ENCODE measurements at places on chromosomes 5 and 9.

DNA sequence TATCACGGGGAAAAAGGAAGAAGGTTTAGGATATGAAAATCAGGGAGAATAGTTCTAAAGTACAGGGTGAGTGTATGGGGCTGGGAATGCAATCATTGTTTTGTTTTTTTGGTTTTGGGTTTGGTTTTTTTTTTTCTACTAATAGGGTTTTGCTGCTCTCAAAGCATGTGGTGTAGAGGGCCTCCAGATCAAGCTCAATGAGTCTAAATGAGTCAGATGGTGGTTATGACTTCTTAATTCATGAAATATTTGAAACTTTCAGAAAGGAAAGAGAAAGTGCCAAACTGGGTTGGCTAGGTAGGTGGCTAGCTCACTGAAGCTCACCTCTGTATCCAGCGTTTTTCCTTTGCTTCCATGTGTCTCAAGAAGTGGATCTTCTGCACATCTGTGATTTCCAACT lies 10.7 kb downstream of the OR1L8 start:
- no peak for DNase-seq

- DNase-seq: no peak
These were observed 31.5 kb upstream of the PUM3 start for GRCh38 chr9:2875218-2875977.

DNA sequence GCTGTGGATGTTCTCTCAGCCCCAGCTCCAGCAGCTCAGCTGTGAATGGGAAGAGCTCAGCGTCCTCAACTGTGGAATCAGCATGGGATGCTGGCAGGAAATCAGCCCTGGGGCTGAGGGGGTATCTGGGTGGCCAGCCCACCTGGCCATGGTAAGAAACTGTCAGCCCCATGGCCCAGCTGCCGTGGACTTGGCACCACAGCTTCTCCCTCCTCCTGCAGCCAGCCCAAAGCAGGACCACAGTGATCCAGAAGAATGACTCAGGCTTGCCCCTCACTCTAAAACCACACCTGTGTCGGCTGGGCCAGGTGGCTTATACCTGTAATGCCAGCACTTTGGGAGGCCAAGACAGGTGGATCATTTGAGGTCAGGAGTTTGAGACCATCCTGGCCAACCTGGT lies 48.0 kb downstream of the SAR1B start:
- DNase-seq: no peak

GRCh38 chr5:161372682-161373344 lies 173.7 kb downstream of the GABRB2 start:
- no peak for DNase-seq

GRCh38 chr5:169133531-169133930 lies 167.4 kb downstream of the SLIT3 start:
- DNase-seq: no peak

GRCh38 chr5:10493884-10494283 lies 52.2 kb downstream of the ROPN1L start:
- no peak for DNase-seq

DNA sequence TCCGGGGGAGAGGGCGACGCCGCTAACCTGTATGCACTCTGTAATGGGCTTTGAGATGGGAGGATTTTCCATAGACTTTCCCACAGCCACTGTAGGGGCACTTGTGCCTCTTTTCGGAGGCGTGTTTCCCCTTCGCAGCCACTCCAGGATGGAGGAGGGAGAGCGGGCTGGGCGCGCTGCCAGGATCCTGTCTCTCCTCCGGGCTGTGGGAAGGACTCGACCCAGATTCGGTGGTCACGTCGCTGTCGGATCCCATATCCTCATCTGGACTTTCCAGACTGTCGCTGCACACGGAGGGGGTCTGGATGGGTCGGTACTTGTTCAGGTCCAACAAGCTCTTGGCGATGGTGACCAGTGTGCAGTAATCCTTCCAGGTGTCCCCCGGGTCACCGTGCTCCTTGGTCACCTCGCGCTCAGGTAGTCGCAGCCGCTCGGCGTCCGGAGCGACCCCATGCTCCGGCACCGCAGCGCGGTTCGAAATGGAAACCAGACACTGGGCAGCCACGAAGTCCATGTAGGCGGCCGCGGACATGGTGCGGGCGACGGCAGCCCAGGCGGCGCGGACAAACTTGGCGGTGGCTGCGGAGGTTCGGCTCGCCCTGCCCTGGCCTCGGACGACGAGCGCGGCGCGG lies 1.5 kb downstream of the KLF9 start:
- DNase-seq: no peak

DNA sequence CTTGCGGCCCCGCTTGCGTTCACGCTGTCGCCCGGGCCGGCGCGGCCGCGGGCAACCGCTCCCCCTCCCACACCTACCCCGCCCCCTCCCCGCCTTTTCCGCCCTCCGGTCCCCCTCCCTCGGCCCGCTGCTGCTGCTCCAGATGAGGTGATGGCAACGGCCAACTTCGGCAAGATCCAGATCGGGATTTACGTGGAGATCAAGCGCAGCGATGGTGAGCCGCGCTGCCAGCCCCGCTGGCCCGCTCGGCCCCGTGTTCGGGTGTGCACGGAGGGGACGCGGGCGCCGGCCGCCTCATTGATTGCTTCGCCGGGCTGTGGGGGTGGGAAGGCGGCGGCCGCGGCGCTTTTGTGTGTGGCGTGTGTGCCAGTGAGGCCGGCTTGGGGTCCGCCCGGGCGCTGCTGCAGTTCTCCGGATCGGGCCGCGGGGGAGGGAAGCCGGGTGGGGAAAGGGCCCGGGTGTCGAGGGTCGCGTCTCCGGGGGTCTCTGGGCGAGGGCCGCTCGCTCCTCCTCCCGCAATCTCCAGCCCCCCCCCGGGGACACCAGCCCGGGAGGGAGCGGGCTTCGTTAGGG lies 403 bp downstream of the KIF2A start:
- DNase-seq: no peak

DNA sequence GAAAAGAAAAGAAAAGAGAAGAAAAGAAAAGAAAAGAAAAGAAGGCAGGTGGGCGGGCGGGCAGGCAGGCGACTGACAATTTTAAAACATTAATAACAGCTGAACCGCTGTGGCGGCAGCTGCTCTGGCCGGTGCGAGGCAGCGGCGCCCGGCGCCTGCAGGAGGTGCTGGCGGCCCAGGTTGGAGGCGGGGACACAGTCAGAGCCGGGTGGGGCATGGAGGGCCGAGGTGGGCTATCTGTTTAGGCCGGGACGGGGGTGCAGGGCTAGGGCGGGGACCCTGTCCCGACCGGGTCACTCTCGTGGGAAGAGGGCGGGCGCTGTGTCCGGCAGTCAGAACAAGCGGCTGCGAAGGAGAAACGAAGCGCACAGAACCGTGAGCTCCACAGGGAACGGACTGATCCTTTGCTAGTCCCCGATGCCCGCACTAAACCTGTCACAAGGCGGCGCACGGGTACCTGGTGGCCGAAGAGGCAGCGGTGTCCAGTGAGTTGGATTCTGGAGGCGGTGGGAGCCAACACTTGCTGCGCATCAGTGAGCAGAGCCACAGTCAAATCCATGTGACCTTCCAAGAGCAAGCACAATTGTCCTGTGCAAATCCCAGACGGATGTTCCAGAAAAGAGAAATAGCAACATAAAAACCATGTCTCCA lies 13.6 kb upstream of the ALDOB start:
- DNase-seq: peak; percentile 73

- DNase-seq: no peak
These were observed 295.7 kb downstream of the EDIL3 start for GRCh38 chr5:84088996-84089395.

DNA sequence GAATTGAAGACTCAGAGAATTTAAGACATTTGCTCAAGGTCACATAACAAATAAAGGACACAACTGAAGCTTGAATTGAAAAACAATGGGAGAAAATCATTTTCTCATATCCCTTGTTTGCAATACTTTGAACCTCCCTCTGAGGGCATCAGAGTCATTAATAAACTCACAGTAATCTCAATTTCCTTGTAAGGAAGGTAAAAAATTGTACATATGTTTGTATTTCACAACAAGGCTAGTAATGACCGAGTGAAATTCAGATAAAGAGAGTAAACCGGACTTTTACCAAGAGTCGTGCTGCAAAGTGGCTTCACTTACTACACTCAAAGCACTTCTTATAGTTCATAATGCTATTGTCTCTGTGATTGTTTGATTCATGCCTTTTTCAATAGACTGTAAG lies 665.0 kb downstream of the NR2F1-AS1 start:
- no peak for DNase-seq

All from hematopoietic multipotent progenitor cell (in vitro differentiated cells).